ENCODE measurements at places on chromosomes 7 and 10.

DNA sequence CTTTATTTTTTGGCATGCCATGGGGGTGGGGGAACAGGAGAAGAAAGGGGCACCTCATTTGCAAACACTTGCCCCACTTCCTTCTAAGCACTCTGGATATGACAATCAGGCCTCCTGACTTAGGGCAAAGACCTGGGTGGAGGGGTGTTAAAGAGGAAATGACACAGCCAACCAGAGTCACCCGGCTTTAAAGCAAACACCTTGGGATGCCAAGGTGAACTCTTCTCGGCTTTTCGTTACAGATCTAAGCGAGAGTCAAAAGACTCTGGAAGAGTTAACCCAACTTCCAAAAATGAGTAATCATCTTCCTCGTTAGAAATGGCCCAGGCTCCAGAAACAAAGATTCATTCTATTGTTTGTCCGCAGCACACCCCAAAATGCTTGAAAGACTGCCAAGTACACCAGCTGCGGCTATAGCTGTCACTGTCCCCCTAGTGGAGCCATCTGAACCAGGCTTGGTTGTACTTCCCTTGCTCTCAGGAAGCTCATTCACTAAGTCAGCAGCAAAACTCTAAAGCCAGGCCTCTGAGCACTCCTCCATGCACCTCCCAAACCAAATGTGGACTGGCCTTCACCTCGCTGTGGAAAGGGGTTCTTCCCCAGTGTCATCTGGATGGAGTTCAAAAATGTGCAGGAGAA is 24.8 kb downstream of the FAM53B start:
- peak; percentile 61 for DNase-seq

GRCh38 chr10:112393827-112394226 is 19.9 kb downstream of the ACSL5 start:
- no peak for DNase-seq

- no peak for DNase-seq
Observed at GRCh38 chr7:94890216-94890615, 17.2 kb upstream of the PPP1R9A start.

DNA sequence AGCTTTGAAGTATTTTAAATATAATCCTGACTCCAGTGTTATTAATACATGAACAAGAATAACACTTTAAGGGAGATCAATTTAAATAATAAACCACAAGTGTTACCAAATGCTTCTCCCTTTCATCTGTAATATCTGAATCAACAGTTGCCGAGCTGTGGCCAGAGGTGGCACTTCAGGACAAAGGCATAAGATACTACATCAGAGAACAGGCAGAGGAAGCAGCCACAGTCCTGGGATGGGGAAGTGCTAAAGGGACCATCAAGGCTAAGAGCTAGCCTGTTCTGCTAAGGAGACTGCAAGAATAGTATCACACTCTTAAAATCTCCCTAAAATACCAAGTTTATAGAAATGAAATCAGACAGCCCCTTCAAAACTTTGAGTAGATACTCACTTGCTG is 378.2 kb upstream of the PRKCQ start:
- no peak for DNase-seq

GRCh38 chr7:8629504-8629903 is 196.1 kb downstream of the NXPH1 start:
- DNase-seq = no peak

- no peak for DNase-seq
Observed at GRCh38 chr10:21518149-21518640, 7.3 kb downstream of the SKIDA1 start.

- no peak for DNase-seq
Observed at GRCh38 chr7:27221201-27221797, 21.3 kb upstream of the EVX1 start.

GRCh38 chr7:156560075-156560474 is 80.5 kb upstream of the RNF32 start:
- no peak for DNase-seq

DNA sequence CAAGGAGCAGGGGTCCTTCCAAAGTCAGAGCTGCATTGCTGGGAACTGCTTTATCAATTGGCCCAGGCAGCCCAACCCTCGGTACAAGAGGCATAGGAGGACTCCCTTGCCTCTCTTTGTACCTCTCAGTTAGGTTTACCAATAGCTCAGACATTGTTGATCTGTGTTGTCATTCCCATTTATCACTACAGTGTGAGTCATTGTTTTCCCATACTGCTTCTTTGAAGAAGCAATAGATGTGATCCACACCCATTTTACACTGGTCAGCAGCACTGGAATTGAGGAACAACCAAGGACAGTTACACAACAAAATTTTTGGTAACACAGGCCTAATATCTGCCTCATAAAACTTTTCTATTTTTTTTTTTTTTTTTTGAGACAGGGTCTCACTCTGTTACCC is 307.2 kb downstream of the SNX13 start:
- DNase-seq = no peak

DNA sequence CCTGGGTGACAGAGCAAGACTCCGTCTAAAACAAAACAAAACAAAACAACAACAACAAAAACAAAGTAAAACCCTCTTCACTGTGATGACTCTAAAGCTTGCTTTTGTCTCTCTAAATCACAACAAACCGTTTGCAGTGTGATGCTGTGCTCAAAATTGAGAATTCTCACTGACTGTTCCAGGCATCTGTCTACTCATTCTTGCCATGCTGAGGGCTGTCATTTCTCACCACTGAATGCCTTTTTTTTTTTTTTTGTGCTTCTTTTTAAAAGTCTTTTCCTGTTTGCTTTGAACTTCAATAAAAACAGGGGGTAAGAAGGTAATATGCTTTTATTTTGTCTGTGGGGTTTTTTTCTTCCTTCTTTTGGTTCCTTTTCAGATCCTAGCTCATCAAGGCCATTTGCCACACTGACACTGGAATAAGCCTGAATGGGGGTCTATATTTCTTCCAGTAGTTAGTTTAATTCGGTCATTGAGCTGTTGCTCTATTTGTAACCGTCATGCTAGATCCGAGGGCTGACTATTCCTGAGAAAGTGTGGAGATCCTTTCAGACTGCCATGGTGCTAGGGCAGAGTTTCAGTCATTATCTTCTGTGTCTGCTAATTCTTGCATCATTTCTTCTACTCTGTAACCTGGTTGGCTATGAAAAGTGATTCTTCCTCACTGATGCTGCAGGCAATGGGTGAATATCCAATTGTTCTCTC is 10.6 kb downstream of the FAS start:
- no peak for DNase-seq

GRCh38 chr10:118868589-118868988 is 113.8 kb upstream of the CACUL1 start:
- no peak for DNase-seq

GRCh38 chr10:89001729-89002072 is 11.1 kb downstream of the FAS start:
- DNase-seq = no peak

Data from left hindlimb (tissue), 1 donor.